ENCODE measurements at places on chromosomes 1 and 21.
A peak's percentile ranks its signal among the peaks of the same experiment; 100 is the strongest.

GRCh38 chr1:207891148-207891547 lies 19.8 kb downstream of the CD34 start:
- no peak for DNase-seq

DNA sequence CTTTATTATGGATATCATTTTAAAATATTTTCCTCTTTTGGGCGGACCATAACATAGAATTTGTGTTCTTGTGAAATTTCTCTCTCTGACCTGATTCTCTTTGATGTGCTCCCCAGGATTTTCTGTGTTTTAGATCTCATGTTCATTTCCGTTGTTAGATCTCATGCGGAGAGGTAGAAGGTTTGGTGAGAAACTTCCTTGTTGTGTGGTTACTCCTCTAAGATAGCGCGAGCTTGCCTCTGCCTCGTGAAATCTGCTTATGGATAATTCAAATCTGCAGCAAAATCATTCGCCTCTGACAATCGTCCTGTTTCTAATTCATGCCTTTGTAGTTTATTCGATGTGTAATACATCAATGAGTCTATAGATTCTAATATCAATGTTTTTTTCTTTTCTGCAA lies 580.4 kb downstream of the USP25 start:
- DNase-seq, result peak; percentile 53

- no peak for DNase-seq
These were observed 9.4 kb upstream of the MYOG start for GRCh38 chr1:203095061-203095690.

DNA sequence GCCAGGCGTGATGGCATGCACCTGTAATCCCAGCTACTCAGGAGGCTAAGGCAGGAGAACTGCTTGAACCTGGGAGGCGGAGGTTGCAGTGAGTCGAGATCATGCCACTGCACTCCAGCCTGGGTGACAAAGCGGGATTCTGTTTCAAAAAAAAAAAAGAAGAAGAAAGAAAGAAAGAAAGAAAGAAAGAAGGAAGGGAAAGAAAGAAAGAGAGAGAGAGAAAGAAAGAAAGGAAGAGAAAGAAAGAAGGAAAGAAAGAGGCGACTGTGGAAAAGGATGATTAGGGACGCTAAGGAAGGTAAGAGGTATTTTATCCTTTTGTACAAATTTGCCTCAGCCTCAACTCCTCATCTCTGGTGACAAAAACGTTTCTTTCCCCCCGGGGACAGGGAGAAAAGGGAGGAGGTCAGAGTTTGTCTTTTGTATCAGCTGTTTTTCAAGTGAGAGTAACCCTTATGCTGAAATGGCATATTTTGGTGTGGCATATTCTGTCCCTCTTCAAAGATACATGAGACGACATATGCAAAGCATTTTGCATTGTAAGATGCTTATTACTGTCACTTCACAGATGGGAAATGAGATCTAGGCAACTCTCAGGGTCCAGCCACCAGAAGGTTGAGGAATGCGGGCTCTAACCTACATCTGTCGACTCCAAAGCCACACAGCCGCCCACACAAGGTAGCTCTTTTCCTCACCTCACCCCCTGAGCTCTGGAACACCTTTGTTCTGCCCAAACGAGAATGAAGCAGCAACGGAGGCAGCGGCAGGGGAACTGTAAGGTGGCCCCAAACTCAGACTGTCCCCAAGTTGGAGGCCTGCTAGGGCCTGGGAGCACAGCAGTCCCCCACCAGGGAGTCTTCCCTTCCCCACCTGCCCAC lies 38.0 kb downstream of the NUAK2 start:
- DNase-seq, result no peak

DNA sequence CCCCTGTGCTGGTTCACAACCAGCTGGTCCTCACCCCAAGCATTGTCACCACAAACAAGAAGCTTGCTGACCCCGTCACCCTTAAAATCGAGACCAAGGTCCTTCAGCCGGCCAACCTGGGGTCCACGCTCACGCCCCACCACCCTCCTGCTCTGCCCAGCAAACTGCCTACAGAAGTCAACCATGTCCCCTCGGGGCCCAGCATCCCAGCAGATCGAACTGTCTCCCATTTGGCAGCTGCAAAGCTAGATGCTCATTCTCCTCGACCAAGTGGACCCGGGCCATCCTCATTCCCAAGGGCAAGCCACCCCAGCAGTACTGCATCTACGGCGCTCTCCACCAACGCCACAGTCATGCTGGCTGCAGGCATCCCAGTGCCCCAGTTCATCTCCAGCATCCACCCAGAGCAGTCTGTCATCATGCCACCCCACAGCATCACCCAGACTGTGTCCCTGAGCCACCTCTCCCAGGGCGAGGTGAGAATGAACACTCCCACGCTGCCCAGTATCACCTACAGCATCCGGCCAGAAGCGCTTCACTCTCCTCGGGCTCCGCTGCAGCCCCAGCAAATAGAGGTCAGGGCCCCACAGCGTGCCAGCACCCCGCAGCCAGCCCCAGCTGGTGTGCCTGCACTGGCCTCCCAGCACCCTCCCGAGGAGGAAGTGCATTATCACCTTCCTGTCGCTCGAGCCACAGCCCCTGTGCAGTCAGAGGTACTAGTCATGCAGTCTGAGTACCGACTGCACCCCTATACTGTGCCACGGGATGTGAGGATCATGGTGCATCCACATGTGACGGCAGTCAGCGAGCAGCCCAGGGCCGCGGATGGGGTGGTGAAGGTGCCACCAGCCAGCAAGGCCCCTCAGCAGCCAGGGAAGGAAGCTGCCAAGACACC lies 40.6 kb downstream of the ZBTB17 start:
- no peak for DNase-seq

DNA sequence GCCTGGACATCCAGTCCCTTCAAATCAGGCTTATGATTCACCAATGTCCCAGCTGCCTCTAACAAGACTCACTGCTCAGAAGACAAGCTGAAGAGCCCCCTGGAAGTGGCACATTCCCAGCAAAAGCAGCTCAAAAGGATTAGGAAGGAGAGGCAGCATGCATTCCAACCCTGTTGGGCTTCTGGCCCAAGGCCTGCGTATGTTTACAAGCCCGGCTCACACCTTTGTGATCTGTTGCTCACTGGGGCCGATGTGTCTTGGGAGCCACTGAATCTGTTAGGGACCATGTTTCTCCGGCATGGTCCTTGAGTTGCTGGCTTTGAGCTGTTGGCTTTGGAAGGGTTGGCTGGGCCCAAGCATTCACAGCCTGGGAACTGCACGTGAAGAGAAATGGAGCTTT lies 81.2 kb upstream of the C1orf174 start:
- DNase-seq, result no peak

DNA sequence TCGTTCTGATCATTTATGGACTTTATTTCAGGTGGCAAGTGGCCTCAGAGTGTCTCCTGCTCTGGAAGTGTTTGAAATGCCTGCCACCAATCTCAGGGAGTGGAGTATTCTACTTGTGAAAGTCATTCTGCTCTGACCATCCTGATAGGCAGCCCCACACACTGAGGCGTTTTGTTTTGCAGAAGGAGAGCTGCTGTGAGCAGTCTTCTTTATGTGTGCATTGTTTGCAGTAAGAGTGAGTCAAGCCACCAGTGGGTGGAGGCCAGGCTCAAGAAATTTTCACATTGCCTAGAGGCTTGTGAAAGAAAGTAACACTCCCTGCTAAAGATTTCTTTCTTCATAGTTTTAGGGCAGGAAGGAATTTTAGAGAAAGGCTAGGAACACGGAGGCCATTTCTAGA lies 204.4 kb downstream of the SLC35F3 start:
- no peak for DNase-seq

DNA sequence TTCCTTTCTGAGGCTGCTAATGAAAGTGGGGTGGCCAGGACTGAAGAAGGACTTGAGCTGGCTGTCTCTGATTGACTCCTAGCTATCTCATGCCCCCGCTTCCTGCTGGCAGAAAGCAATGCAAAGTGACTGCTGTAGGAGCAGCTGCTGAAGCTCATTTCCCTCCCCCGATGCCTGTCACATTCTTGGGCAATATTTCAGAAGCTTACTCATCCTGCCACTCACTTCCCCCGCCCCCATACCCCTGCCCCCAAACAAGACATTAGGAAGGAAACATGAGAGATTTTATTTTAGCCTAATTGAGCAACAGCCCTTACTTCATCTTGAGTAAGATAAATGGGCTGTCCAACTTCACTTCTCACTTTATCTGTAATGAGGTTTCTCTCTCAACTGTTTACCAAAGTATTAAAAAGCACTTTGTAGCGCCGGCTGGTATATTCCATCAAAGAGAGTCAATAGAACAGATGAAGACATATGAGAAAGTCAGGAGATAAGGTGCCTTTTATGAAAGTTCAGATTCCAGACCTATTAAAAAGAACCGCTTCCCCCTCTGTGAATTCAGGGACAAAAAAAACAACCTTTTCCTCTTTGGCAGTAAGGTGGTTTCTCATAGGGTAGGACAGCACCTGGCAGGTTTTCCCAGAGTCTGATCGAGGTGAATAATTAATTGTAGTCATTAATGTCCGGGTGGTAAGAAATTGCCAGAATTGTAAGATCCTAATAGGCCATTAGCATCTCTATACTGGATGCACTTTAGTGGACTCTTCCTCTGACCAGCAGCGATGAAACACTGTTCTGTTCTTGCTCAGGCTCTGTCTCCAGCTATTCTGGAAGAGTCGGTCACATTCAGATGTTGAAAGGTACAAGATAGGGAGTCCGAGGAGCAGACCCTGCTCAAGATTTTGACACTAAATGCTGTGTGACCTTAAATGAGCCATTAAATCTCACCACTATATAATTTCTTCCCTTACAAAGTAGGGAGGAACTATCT lies 70.2 kb downstream of the SH3GLB1 start:
- peak; percentile 80 for DNase-seq

GRCh38 chr1:11505591-11506538 lies 26.9 kb downstream of the DISP3 start:
- no peak for DNase-seq

- no peak for DNase-seq
These were observed 54.6 kb downstream of the DMRTB1 start for GRCh38 chr1:53513846-53514245.

All from DND-41 (cell line).